Activated CD4-positive, alpha-beta T cell treated with anti-CD3 and anti-CD28 coated beads, Interleukin-2, Interleukin-4, amounts not matched to agents 100 ng/mL and 50 ng/mL, durations not matched to agents 16 hours and 8 hours (primary cell): ENCODE measurements at places on chromosomes 2 and 18.

DNA sequence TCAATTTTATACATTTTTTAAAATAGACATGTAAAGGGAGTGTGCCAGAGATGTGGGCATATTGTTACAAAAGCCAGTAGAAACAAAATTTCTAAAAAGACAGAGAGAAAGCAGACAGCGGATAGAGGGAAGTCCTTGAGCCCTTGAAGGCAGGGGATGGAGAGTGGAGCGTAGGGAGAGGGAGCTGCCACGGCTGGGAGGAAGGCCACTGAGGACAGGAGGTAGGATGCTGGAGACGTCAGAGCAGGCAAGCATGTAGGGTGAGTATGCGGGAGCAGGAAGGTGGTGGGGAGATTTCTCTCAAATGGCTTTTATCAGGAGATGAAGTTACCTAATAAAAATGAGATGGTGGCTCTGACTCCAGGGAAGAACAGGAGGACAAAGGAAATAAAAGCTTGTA, 24.0 kb upstream of the NCL start:
- no peak for DNase-seq

GRCh38 chr2:33437815-33438214, 38.6 kb upstream of the RASGRP3 start:
- no peak for DNase-seq

DNA sequence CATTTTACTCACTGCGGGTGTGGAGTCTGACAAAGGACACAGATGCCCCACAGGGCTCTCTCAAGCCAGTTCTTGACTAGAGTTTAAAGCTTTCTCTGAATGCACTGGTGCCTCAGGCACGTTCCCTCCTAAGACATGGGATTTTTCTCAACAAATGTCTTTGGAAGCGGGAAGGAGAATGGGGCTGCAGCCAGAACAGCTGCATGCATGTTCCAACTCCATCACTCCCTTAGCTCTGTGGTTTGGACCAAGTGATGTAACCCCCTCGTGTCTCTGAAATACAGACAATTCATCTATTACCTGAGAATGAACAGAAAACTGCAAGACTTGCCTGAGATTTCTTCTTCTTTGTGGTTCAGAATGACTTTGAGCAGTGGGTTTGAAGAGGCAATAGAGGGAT, 141.7 kb upstream of the SERPINE2 start:
- no peak for DNase-seq

- no peak for DNase-seq
Measured at GRCh38 chr2:79993144-79993543, 311.4 kb downstream of the LRRTM1 start.

GRCh38 chr18:73797419-73797818, 350.2 kb downstream of the FBXO15 start:
- no peak for DNase-seq

GRCh38 chr2:147483911-147484310, 360.9 kb upstream of the ACVR2A start:
- no peak for DNase-seq

DNA sequence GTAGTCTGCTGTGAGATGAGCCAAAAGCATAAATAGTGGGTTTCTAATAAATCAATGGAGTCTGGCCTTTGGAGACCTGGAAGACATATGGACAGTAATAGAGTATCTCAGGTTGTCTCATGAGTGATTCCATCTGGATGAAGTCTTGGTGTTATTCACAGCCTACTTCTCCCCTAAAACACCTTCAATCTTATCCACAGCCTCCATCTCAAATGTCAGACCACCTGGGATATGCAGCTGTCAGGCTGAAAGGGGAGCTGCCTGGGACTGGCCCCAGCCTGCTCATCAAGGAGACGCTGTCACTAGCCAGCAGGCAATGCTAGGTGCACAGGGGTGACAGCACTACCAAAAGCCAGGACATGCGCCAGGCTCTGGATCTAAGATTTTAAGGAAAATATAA, 684.0 kb upstream of the ZEB2 start:
- no peak for DNase-seq

GRCh38 chr2:64317707-64318475, 136.1 kb upstream of the LGALSL start:
- DNase-seq, result no peak

GRCh38 chr2:174623106-174623637, 25.6 kb upstream of the WIPF1 start:
- no peak for DNase-seq

GRCh38 chr2:70984576-70985282, 6.3 kb downstream of the ANKRD53 start:
- peak; percentile 83 for DNase-seq

GRCh38 chr18:47926101-47926850, 4.2 kb downstream of the SMAD2 start:
- DNase-seq, result no peak

GRCh38 chr2:28745225-28745624, 6.4 kb upstream of the PPP1CB start:
- no peak for DNase-seq

DNA sequence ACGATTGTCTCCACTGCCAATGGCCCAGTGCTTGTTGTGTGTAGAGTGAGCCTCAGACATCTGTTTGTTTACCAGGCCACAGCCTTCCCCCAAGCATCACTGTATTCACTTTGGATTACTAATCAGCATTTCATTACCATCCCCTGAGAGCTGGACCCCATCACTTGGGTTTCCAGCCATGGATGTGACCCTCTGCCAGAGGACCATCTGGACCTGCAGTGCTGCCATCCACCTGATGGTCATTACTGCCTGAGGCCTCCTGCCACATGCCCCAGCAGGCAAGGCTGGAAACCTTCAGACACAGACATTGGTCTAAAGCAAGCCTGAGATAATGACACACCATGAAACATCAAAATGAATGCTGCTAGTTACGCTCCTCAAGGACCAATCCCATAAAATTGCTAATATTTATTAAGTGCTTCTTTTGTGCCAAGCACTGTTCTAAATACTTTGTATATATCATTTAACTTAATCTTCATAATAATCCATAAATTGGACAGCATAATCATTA, 2096.3 kb upstream of the CELF4 start:
- DNase-seq, result no peak

GRCh38 chr2:207819021-207819797, 49.5 kb upstream of the FZD5 start:
- DNase-seq, result no peak

- no peak for DNase-seq
Measured at GRCh38 chr2:137976274-137976673, 12.0 kb downstream of the HNMT start.

DNA sequence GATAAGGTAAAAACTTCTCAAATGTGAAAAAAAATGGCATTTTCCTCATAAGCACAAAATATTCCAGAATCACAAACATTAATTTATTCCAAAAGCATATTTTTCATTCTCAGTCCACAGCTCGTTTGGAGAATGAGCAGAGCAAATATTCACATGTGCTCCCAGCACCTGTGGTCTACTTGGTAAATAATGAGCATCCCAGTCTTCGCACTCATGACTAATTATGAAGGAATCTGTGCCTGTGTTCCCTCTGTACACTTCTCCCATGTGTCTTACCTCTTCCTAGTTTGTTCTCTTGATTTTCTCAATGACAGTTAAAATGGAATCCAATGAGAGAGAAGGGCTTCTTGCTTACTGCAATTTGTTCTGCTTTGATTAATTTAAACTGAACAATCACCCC, 671.0 kb upstream of the SOX11 start:
- no peak for DNase-seq

GRCh38 chr2:233938676-233939370, 21.6 kb downstream of the TRPM8 start:
- no peak for DNase-seq

DNA sequence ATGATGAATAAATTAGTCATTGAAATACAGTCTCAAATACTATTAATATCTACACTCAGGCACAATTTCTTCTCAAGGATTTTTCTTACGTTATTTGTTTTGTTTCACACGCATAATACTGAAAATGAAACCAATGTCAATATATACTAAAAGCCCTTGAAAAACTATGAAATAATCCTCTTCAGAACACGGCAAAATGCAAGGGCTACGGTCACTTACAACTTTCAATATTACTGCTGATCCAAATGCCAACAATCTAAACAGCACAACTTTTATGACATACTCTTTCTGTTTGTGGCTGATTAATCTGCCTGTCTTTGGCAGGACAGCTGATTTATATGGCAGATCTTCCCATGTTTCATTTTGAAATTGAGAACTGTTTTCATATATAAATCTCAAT, 68.3 kb downstream of the LRPPRC start:
- DNase-seq, result peak; percentile 59

- DNase-seq, result no peak
Measured at GRCh38 chr2:15260196-15260595, 300.9 kb downstream of the NBAS start.

GRCh38 chr2:205872716-205873115, 190.4 kb downstream of the NRP2 start:
- no peak for DNase-seq

- DNase-seq, result no peak
Measured at GRCh38 chr2:142688856-142689605, 188.4 kb upstream of the KYNU start.

DNA sequence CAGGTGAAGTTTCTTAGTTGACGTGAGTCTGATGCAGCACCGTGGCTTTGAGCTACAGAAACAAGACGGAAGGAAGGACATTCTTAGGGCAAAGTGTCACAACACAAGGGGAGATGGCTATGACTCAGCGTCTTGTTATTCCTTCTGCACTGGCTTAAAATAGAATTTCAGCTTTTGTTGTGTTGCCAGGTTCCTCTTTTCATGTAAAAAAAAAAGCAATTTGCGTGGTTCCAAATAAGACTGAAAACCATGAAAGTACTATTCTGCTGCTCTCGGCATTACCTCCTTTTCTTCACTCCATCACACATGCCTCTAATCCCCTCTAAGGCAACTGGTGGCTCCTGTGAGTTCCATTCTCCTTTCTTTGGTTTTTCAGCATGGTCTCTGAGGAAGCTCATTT, 150.1 kb downstream of the ANTXR1 start:
- peak; percentile 3 for DNase-seq

DNA sequence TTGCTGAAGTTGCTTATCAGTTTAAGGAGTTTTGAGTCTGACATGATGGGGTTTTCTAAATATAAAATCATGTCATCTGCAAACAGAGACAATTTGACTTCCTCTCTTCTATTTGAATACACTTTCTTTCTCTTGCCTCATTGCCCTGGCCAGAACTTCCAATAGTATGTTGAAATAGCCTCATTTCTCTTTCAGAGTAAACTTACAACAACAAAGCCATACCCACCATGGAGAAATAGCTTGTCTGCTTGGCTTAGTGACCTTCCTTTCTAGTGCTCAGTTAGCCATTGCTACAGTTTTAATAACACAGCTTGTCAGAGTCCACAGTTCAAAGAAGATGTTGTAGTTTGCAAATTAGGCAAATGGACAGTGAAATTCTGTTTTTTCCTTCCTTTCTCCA, 228.0 kb downstream of the ETAA1 start:
- no peak for DNase-seq

GRCh38 chr2:134558208-134558830, 160.5 kb downstream of the TMEM163 start:
- DNase-seq, result no peak

DNA sequence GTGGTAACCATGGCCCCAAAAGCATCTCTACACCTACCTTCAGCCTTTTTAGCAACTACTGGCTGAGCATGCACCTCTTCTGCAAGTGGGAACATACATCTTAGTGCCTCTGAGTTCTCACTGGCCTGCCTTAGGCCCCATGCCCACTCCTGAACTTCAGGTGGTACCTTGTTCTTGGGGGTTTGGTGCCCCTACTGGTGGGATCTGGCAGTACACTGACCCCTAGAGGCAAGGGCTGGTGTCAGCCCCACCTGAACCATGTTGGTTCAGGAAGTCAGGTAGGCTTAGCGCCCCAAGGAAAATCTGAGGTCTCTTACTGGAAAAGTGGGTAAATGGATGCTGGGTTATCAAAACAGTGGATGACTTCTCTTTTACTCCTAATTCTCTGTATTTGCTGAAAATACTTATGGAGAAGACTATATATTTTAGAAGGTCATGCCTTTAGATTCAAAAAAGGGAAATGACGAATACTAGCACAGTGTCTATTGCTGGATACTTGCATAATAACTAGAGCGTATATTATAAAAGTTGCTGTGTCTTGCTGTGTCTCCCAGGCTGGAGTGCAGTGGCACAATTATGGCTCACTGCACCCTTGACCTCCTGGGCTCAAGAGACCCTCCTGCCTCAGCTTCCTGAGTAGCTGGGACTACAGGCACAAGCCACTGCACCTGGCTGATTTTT, 84.6 kb downstream of the RAB31 start:
- peak; percentile 10 for DNase-seq

- no peak for DNase-seq
Measured at GRCh38 chr18:49135877-49136276, 185.1 kb upstream of the SMAD7 start.

DNA sequence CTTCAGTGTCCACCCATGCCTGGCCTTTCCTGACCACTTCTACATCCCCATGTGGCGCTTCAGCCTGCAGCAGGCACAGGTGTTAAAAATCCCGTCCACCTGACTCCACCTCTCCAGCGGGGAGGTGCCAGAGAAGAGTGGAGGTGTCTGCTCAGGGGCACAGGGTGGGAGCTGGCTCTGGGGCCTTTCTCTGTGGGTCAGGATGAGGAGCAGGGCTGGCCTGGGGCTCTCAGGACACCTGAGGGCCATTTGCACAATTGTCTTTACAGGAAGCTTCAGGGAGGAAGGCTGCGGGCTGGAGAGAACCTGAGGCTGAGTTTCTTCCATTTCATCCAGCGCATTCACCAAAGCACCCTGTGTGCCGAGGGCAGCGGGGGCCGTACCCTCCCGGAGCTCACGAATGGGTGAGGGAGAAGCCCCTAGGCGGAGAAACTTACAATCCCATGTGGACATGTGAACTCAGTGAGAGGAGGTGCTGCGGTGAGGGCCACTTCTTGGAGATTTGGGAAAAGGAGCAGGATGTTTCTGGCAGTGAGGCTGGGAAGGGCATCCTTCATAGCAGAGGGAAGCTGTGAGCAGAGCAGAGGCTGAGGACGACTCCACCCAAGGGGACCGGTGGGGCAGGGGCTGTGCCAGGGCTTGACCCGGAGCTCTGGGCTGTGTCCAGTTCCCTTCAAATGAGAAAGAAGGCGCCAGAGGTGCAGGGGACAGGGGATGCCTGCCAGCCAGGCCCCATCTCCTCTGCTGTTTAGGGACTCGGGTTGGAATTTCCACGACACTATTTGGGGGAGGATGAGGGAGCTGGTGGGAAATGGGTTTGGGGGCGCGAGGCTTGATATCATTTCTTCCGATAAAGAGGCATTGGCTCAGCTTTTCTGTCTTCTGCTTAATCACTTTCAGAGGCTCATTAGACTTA, 155.2 kb upstream of the MYCN start:
- DNase-seq, result no peak

GRCh38 chr18:23145621-23146020, 10.3 kb downstream of the CABLES1 start:
- no peak for DNase-seq

- no peak for DNase-seq
Measured at GRCh38 chr2:226615891-226616290, 183.7 kb downstream of the IRS1 start.

- DNase-seq, result no peak
Measured at GRCh38 chr2:188292348-188293239, 920 bp downstream of the GULP1 start.

- no peak for DNase-seq
Measured at GRCh38 chr2:25671622-25672021, 1.8 kb downstream of the DTNB start.

- no peak for DNase-seq
Measured at GRCh38 chr18:23330423-23330822, 122.7 kb upstream of the RIOK3 start.

GRCh38 chr2:83273322-83273721, 1185.8 kb downstream of the SUCLG1 start:
- DNase-seq, result no peak
